EL (cell line): ENCODE measurements at places on chromosomes 11 and 22.

DNA sequence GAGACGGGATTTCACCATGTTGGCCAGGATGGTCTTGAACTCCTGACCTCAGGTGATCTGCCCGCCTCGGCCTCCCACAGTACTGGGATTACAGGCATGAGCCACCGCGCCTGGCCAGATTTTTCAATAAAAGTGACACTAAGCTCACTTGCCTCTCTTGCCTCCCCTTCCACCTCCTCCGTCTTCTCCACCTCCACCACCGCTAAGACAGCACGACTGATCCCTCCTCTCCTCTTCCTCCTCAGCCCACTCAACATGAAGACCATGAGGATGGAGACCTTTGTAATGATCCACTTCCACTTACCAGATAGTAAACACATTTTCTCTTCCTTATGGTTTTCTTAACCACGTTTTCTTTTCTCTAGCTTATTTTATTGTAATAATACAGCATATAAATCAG is 14.2 kb downstream of the CERK start:
- no peak for DNase-seq

GRCh38 chr11:36976741-36977140 is 378.7 kb upstream of the RAG2 start:
- no peak for DNase-seq

DNA sequence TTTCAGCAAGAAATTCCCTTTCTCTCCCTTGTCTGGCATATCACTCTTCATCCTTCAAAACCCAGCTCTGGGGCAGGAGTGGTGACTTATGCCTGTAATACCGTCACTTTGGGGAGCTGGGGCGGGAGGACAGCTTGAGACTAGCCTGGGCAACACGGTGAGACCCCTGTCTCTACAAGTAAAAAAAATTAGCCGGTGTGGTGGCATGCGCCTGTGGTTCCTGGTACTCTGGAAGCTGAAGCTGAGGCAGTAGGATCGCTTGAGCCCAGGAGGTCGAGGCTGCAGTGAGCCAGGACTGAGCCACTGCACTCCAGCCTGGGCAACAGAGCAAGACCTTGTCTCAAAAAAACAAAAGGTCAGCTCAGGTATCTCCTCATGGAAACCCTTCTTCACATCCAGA is 1.4 kb upstream of the RCE1 start:
- no peak for DNase-seq

DNA sequence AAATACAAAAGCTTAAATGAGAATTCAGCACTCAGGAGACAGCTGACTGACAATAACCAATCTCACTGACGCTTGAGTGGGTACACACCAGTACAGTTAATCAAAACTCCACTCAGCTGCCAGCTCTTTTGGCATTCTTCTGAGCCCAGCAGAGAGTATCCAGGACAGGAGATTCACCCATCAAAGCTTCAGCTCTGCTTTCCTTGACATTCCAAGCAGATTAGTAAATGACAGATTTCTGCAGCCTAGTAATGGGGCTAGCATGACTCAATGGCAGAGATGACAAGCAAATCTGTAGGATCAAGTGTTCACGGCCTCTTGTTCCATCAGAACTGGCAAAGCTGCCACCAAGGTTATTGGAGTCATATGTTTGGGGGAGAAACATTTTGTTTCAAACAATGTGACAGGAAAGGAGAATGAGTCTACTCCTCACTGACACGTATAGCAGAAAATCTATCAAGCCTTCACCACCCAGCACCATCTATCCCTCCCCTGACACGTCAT is 420.0 kb downstream of the DYNC2H1 start:
- peak; percentile 95 for DNase-seq

DNA sequence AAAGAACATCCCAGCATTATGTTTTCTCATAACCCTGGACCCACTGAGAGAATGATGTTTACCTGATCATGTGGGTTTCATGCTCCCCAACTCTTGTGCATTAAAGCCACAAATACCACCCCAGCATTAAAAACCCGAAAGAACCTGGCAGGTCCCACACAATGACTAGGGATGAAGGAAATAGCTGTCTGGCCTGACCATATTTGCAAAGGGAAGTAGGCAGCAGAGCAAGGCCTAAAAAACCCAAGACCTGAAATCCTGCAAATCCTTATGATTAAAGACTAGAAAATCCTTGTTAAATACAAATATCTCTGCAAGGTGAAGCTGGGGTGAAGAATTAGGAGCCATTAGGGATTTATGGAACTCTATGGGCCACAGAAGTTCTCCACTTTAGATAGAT is 23.7 kb downstream of the PAK1 start:
- no peak for DNase-seq

DNA sequence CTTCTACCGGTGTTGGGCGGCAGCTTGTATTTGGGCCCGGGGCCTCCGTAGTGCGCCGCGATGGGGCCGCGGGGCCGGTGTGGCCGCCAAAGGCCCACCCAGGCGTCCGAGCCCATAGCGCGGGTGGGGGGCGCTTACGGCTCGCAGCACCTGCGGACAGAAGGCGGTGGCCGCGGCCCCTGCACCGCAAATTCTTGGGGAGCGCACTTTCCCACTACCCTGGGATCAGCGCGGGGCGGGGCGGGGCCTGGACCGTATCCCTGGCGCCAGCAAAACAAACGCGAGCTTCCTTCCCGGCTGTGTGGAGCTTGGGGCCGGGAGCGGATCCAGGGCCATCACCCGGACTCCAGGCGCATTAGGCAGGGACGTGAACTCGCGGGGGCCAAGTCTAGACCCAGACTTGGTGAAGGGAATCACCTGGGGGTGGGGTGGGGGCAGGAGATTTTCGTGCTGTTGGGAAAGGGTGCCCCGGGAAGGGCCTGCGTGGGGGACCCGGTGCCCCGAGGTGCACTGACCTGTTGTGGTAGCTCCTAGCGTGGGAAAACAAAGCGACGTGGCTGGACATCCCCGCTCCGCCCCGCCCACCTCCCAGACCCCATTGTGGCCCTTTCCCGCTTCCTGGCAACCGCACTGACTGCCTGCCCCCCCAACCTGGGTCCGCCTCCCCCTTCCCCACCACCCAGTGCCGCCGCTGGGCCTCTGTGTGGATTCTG is 2.3 kb upstream of the TYMP start:
- peak; percentile 74 for DNase-seq

GRCh38 chr11:127110542-127110941 is 110.0 kb upstream of the KIRREL3 start:
- DNase-seq = no peak

DNA sequence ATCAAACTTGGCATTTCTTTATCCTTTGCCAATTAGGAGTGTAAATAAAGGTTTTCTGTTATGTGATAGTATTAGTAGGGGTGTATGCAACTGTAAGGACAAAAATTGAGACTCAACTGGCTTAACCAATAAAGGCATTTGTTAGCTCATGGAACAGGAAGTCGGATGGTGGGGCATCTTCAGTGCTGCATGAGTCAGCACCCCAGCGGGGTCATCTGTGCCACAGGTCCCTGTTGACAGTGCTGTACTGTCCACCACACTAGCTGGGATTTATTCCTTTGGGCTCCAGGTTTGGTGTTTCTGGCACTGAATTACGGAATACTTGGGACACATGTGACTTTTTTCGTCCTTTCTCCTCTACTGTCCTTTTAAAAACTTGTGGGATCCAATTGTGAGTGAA is 86.0 kb downstream of the PPP6R3 start:
- DNase-seq = peak; percentile 71

DNA sequence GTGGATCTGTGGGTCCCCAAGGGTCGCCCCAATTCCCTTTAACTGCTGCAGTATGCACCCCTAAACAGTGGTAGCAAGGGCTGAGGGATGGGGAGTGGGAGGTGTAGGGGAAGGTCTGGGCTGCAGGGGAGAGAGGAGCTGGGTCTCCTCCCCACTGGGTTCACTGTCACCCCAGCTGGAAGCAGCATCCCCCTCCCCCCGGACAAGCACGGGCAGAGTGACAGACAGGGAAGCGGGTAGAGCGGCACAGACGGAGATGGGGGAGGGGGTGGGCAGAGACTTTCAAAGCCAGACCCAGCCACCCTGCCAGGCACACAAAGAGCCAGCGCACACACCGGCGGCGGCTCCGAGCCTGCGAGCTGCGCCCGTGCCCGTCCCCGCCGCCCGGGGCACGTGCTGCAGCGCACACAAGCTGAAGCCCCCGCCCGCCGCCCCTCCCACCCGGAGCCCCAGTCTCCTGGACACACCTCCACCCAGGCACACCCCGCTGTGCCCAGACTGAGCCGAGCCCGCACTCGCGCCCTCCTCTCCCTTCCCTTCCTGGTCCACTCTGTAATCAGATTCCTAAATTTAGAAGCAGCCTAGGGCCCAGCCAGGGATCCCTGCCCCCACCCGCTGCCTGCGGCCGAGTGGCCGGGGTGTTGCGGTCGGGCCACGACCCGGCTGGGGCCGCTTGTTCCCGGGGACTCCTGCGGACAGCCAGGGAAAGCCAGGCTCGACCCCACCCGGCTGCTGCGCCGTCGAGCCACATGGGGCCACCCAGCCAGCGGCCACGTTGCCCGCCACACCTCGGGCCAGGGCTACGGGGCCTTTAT is 935 bp upstream of the RCOR2 start:
- DNase-seq = peak; percentile 56

GRCh38 chr11:62601122-62601371 is 618 bp downstream of the MTA2 start:
- no peak for DNase-seq

GRCh38 chr11:47550288-47551047 is 2.5 kb downstream of the CELF1 start:
- DNase-seq = no peak

DNA sequence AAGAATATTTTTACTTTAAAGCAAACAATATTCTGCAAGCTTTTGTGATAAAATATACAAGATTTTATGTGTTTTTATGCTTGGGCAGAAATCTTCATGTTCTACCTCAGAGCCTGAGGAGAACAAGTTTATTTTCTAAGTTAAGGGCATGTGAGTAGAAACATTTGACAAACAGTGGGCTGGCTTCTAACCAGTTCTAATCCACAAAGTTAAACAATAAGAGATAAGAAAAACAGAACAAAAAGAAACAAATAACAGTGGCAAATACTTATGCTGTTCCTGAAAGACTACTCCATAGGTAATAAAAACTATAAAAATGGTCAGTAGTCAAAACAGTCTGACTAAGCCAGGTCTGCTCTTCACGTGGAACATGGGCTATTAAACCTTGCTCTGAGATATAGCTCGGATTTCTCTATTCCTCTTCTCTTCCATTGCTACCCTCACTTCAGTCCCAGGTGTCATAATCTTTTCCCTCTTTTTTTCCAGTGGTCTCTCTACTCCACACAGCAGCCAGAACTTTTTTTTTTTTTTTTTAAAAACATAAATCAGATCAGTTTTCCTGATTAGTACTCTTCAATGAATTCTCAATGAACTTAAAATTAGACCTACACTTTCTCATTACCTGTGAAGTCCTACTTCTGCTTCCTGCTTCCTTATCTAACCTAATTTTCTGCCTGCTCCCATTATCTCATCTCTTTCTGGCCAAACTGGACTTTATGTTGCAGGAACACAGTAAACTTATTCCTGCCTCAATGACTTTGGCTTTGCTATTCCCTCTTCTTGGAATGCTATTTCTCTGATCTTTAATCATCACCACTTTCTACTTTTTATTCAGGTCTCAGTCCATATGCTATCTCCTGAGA is 671.1 kb upstream of the CCDC90B start:
- DNase-seq = no peak
